ENCODE measurements at places on chromosomes 2 and 18. TPM values are rescaled to one million over a fixed set of nuclear protein-coding genes. Genes with fewer than 3 reads are reported as not detected.

DNA sequence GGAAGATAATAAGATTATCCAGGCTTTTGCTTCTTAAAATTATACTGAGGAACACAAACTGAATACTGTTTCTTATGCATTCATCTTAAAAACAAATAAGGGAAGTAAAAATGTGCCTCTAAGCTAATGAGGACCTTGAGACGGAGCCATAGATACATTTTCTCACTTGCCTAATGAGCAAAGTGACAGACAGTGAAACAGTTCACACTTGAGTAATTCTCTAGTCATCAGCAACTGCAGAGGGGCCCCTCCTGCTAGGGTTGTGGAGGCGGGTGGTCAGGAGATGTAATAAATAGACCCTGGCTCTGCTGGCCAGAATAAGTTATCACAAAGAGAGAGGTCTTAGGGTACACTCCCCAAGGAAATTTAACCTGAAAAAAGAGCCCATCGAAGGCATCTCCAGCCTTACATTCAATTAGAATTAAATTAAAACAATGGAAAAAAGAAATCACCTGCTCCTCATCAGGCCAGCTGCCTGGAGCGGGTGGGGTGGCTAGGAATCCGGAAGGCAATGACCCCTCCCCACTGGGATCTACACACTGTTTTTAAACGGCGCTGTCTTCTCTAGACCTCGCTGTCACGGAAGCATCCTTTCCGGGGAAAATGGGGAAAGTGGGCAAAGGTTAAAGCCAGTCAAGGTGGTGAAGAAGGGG lies 32.6 kb upstream of the INSIG2 start:
- DNase-seq: no peak

DNA sequence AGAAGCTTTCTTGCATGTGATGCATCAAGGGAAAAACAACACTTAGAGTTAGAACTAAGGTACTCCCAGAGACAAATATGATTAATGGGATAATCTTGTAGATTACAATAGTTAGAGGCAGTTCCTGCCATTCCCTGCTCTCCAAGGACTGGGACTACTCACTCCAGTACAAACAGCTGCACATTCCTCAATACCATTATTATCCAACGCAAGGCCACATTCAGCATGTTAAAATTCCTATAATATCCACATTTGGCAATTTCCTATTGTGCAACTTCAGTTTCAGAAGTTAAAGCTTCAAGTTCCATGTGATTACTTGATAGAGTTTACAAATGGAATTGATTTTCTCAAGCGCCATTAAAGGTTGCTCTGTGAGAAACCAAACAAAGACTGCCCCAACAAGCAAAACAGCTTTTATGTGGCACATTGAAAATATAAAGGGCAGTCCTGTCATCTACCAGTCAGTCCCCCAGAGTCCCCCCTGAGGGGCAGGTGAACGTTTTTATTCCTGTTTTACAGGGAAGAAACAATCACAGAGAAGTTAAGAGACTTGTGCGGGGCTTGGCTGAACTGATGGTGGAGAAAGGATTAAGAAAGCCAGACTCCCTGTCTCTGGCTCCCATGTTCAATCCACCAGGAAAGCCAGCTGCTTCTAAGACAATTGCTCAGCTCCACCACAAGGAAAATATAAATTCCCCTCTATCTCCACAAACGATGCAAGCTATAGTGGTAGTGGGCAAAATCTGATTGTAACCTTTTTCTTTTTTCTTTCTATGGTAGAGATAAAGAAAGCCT lies 72.6 kb downstream of the TXNL1 start:
- DNase-seq: no peak

- DNase-seq: peak; percentile 87
These were observed 239.0 kb downstream of the CCDC178 start for GRCh38 chr18:33201509-33201926.

DNA sequence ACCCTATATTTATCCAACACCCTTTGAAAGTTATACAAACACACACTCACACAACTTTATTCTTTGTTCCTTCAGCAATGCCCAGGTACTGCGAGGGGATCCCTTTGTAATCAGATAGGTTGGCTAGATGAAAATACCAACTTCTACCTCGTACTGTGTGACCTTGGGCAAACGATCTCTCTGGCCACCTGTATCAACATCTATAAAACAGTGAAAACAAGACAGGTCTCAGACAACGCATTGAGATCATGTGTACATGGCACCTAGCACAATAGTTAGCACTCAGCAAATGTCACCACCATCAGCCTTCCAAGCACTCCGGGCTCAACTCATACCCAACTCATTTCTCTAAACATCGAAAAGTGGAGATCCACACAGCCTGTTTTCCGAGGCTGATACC lies 118.4 kb upstream of the PPP1CB start:
- no peak for DNase-seq

DNA sequence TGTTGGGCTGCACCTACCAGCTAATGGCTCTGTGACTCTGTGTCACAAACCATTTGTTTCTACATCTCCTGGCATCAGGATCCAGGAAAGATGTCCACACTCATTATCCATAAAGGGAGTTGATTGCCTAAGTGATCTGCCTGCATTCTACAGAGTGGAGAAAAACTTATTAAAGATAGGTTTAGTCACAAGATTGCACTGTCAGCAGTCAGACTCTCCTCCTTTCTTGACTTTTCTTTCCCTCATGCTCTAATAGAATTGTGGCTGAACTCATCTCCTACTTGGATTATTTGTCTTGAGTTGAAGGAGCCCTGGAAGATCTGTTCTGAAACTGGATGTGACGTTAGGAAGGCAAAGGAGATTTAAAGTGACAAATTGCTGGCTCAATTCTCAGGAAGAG lies 152.7 kb downstream of the SLC8A1 start:
- DNase-seq: no peak

GRCh38 chr2:189233527-189233926 lies 54.0 kb upstream of the COL5A2 start:
- DNase-seq: no peak

GRCh38 chr2:230472621-230473018 lies 56.6 kb downstream of the SP100 start:
- DNase-seq: no peak

DNA sequence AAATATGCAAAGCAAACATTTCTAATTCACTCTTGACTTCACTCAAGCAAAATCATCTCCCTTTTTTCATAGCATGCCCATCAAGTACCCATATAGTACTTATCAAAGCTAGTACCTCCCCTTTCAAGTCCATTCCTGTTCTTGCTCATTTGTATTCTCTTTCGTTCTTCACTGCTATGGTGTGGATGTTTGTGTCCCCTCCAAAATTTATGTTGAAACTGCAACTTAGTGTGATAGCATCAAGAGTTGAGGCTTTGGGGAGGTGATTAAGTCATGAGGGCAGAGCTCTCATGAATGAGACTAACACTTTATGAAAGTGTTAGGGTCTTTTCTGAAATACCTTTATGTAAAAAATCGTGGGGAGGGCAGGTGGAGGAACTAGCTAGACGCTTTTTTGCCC lies 52.9 kb downstream of the RNU4ATAC start:
- DNase-seq: no peak

GRCh38 chr2:88568179-88568578 lies 59.1 kb downstream of the EIF2AK3 start:
- DNase-seq: no peak

DNA sequence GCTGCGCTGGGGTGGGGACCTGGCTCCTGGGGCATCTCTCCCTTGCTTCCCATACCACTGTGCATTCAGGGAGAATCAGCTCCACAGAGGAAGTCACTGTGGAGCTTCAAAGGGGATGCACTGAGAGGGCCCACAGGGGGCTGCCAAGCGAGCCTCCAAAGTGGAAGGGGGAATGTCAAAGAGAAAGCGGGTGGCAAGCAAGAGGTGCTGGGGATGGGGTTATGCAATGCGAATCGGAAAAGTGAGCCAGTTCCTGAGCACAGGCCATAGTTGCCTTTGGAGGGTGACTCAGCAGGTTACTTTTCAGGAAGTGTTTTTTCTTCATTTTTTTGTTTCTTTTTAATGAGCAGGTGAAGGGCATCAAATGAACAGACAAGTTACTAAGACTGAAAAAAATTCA lies 17.6 kb downstream of the PMAIP1 start:
- DNase-seq: no peak

DNA sequence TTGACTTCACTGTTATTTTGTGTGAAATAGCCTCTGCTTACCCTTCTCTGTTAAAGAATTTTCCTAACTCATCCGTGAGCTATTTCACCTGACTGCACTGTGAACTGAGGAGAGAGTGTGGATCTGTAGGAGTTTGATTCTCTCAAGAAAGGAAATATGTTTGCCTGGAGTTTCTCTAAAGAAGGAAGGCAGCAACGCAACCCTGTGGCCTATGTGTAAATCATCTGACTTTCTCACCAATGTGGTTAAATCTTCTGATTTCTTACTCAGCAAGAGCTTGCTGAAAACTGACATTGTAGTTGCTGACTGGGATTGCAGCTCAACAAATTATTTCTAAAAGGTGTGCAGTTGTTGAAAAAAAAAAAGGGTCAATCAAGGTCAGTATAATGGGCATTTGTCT lies 153.9 kb upstream of the PELI1 start:
- no peak for DNase-seq

DNA sequence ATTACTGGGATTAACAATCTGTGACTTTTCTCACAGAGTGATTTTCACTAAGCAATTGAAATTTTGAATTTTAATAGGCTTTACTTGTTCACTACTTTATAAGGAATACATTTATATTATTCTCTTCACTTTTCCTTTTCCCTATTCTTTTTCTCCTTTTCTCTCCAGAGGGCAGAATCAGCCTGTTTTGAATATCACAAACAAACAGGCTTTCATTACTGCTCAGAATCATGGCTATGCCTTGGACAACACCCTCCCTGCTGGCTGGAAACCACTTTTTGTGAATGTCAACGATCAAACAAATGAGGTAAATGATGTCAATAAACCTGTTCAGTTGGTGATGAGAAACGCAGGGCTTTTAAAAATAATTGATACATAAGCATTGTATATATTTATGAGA lies 35.3 kb downstream of the CPS1 start:
- no peak for DNase-seq

GRCh38 chr2:206095536-206096332 lies 9.8 kb upstream of the INO80D start:
- no peak for DNase-seq

- DNase-seq: no peak
These were observed 70.0 kb upstream of the NEUROD1 start for GRCh38 chr2:181750305-181750704.

- DNase-seq: peak; percentile 76
These were observed 54.4 kb upstream of the FOSL2 start for GRCh38 chr2:28338046-28338817.

GRCh38 chr2:208182835-208183234 lies 7.0 kb downstream of the C2orf80 start:
- no peak for DNase-seq

GRCh38 chr2:239264492-239264837 lies 136.4 kb downstream of the HDAC4 start:
- no peak for DNase-seq

GRCh38 chr2:210421916-210422315 lies 54.6 kb downstream of the LANCL1 start:
- no peak for DNase-seq

DNA sequence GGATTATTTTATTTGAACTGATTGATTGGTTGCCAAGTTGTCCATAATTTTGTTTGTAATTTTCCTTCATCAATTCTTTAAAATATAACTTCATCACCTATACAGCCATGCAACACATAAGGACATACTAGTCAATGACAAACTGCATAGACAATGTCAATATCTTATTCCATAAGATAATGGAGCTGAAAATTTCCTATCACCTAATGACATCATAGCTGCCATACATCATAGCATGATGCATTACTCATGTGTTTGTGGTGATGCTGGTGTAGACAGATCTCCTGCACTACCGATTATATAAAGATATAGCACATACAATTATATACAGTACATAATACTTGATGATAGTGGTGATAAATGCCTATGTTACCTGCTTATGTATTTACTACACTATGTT lies 369.8 kb upstream of the NT5C1B start:
- DNase-seq: no peak

DNA sequence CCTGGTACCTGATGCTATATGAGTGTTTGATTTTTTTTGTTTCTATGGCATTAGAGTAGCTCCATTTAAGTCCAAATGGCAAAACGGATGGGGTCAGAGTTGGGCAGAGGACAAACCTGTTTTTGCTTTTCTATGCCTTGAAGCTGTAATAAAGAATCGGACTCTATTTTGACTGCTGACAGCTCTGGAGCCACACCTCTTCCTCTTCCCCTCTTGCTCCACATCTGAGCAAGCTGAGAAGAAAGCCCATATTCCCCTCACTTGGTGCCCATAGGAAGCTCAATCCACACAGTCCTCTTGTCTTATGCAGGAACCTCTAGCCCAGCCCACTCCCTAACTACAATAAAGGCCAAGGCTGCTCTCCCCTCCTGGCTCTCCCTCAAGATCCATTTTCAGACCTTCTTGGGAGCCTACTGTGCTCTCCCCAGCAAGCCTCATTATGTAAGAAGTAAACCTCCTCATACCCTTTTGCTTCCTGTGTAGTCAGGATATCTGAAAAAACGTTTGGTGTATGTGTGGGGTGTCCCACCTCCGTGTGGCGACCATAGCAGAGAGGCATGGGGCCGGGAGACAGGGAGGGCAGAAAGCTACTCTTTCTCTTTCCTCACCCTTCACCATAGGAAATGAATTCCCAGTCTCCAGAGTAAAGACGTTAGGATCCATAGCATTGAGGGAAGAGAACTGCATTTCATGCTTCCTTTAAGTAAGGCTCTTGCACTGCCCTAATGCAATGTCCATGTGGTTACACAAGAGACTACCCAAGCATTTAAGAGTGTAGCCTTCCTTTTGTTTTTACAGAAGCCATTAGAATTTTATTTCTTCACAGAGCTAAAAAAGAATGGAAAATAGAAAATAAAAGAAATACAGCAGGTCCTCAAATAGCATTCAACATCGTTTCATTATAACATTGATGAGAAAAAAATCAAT lies 41.9 kb upstream of the RAPGEF4 start:
- DNase-seq: no peak

GRCh38 chr2:205642599-205643356 lies 39.5 kb upstream of the NRP2 start:
- no peak for DNase-seq

Gene TTR
- total RNA-seq: not detected

Gene VWA3B
- 4.1 TPM for total RNA-seq

Gene PRLH
- total RNA-seq: not detected

Gene CELF4
- 46.2 TPM for total RNA-seq

Gene GPR45
- total RNA-seq: 0.99 TPM

Gene TMEM37
- 3.4 TPM for total RNA-seq

Gene IKZF2
- 13.9 TPM for total RNA-seq

Gene CFAP65
- total RNA-seq: 0.79 TPM

Gene GDF7
- total RNA-seq: 1.1 TPM

Gene AQP12B
- not detected for total RNA-seq
